ENCODE measurements at places on chromosomes 2 and 18.
A peak's percentile ranks its signal among the peaks of the same experiment; 100 is the strongest.

- DNase-seq: no peak
Observed at GRCh38 chr2:176934869-176935415, 277.7 kb upstream of the HNRNPA3 start.

- no peak for DNase-seq
Observed at GRCh38 chr2:140567734-140568133, 1563.1 kb downstream of the LRP1B start.

GRCh38 chr2:42653039-42653438 lies 84.6 kb downstream of the MTA3 start:
- no peak for DNase-seq

GRCh38 chr2:69755862-69756467 lies 14.0 kb downstream of the ANXA4 start:
- no peak for DNase-seq

DNA sequence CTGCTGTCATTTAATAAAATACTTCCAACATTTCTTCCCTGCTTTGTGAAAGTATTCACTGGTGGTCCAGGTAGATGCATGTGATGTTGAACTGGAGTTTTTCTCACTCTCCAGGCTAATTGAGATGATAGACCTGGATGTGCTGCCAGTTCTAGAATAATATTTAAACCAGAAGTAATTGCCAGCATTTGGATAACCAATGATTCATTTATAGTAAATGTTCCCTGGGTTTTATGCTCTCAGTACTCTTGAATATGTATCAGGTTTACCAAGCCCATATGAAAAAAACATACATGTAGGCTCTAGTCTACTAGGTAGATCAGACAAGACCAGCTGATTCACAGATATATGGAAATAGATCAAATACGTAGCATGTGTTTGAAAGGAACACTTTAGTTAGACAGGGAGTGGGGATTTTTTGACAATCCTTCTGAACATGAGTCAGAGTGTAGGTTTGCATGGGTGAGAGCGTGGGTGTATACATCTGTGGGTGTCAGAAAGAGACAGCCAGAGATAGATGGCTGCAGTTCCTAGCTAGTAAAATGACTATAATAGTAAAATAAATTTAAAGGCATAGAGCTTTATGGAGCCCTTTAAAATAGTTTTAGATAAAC lies 115.1 kb downstream of the NAB1 start:
- no peak for DNase-seq

DNA sequence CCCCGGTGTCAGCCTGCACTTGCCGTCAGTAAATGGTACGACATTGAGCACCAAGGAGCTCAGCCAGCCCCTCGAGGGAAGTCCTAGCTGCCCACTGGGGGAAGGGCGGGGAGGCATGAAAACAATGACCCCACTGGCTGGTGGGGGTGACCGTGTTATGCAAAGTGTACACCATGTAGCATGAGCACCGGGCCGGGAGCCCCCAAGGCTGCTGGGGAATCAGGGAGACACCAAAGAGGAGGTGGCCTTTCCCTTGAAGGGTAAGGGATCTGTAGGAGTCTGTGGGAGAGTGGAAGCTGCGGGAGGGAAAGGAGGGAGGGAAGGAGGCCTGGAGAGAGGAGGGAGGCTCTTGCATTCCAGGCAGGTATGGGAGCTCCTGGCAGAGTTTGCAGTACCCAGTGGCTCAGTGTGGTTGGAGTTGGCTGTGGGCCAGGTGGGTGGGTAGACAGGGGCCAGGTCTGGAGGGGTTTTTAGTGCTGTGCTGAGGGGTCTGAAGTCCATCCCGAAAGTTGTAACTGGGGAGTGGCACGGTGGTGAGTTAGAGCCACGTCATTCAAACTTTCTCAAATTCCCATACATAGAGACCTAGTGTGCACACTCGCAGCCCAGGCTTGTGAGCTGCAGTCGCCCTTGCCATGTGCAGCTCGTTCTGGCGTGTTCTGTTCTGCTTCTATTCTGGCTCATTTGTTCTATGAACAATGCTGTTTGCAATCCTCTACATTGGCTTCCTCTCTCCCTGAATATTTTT lies 22.4 kb downstream of the RRM2 start:
- no peak for DNase-seq

DNA sequence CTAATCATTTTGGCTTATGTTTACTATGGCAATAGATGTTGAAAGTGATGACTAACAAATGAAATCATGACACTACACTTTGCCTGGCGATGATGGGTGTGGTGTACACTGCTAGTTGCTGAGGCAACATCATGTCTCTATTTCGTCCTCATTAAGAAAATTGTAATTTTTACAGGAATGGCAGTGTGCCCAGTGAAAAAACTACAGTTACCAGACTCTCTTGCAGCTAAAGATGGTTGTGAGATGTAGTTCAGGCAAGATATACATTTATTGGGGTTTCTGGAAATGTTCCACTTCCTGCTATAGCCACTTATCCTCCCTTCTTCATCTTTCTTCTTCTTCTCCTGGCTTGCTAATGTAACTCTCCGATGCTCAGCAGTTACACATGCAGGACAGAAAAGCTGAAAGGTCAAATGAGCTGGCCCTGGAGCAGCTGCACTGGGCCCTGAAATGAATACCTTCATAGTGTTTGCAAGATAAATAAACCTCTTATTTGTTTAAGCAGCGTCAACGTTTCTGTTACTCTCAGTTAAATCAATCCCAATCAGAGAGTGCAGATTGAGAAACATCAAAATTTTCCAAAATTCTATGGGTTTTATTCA lies 46.0 kb downstream of the SOCS6 start:
- DNase-seq: no peak

DNA sequence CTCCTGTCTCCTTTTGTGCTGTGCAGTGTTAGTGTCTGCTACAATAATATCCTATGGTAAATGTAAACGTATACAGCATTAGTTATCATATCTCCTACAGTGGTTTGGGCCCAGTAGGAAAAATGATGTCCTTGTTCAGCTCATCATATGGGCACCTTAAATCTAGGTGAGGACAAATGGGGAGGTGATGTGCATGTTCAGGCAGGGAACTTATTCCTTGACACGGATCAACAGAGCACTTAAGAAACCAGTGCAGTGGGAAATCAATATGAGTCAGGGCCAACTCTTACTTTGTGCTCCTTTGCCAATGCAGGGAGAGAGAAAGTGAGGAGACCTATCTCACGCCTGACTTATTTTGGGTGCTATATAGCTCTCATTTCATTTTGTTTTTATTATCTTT lies 76.4 kb downstream of the KLHL14 start:
- no peak for DNase-seq

- peak; percentile 66 for DNase-seq
Observed at GRCh38 chr2:105919826-105920225, 175.1 kb downstream of the NCK2 start.

Measured in thymus (tissue), 14 donors.